ENCODE measurements at places on chromosomes 7 and 10.
A peak's percentile ranks its signal among the peaks of the same experiment; 100 is the strongest.

- no peak for DNase-seq
These were observed at the start of gene C10orf90 for GRCh38 chr10:126670056-126670894. TSS of gene C10orf90 (minus strand) at chr10:126670693. CDS start at chr10:126670480, 213 bp downstream.

DNA sequence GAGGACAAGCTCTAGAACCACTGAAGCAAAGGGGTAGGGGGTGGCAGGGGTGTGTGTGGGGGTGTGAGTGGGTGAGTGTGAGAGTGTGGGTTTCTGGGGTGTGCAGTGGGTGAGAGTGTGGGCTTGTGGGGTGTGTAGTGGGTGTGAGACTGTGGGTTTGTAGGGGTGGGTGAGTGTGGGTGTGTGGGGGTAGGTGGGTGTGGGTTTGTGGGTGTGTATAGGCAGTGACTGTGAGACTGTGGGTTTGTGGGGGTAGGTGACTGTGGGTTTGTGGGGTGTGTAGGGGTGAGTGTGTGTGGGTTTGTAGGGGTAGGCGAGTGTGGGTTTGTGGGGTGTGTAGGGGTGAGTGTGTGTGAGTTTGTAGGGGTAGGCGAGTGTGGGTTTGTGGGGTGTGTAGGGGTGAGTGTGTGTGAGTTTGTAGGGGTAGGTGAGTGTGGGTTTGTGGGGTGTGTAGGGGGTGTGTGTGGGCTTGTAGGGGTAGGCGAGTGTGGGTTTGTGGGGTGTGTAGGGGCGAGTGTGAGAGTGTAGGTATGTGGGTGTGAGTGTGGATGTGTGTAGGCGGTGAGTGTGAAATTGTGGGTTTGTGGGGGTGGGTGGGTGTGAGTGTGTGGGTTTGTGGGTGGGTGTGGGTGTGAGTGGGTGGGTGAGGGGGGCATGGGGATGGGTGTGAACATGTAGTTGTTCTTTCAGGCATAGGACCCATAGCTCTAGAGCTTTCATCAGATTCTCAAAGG, 8.8 kb downstream of the NOS3 start:
- no peak for DNase-seq

DNA sequence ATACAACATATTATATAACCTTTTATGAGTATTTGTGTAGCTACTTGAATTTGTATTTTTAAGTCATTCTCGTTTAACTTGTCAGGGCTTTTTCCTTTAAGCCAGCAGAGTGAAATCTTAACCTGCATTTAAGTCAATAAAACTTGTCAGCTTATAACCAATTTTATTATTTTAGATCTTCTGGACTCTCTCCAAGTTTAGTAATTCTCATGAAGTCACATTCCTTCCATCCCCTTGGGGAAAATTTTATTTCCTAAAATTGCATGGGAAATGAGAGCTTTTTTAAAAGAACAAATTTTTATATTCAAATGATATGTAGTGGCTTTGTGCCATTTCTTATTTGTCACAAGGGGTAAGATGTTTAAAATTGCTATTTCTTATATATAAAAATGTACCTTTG, 74.0 kb downstream of the SEPTIN7 start:
- no peak for DNase-seq

GRCh38 chr7:25167262-25167843, 42.3 kb upstream of the CYCS start:
- DNase-seq: no peak

- no peak for DNase-seq
These were observed 96.2 kb downstream of the ADD3 start for GRCh38 chr10:110103921-110104461.

GRCh38 chr7:48101968-48102367, 12.9 kb downstream of the UPP1 start:
- DNase-seq: no peak

DNA sequence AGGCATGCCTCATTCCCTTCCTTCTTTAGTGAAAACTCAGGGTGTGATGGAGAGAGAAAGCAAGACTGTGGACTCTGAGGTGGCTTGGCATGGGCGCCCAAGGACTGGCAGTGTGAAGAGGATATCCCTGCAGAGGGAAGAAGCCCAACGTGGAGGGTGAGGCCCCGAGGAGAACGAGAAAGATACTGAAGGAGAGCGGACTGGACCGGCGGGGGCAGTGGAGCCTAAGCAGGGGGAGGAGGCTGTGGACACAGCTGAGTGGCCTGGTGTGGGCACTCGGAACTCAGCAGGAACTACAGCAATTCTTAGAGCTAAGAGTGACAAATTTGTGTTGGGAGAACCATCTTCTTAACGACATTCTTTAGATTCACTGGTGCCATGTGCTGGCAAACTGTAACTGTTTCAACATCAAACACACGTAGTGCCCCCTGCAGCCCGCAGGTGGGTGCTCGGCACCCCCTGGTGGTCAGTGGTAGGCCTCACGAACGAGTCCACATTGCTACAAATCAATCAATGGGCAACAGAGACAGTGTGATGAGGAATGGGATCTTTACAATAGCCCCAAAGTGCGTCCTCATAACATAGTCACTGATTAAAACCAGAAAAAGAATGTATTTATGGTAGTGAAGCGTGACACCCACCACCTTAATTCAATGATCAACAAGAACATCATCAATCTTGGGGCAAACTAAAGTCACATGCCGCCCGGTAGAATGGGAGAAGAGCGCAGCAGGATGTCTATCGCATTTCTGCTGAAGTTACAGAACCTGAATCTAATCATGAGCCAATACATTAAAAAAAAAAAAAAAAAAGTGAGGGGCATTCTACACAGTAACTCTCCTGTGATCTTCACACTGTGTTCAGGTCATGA, 2.0 kb upstream of the SFTPA1 start:
- DNase-seq: peak; percentile 23

Data from thymus (tissue), 14 donors.